ENCODE measurements at places on chromosomes 2 and 18.

- no peak for DNase-seq
Observed at GRCh38 chr2:216498070-216498378, 620 bp upstream of the RPL37A start.

DNA sequence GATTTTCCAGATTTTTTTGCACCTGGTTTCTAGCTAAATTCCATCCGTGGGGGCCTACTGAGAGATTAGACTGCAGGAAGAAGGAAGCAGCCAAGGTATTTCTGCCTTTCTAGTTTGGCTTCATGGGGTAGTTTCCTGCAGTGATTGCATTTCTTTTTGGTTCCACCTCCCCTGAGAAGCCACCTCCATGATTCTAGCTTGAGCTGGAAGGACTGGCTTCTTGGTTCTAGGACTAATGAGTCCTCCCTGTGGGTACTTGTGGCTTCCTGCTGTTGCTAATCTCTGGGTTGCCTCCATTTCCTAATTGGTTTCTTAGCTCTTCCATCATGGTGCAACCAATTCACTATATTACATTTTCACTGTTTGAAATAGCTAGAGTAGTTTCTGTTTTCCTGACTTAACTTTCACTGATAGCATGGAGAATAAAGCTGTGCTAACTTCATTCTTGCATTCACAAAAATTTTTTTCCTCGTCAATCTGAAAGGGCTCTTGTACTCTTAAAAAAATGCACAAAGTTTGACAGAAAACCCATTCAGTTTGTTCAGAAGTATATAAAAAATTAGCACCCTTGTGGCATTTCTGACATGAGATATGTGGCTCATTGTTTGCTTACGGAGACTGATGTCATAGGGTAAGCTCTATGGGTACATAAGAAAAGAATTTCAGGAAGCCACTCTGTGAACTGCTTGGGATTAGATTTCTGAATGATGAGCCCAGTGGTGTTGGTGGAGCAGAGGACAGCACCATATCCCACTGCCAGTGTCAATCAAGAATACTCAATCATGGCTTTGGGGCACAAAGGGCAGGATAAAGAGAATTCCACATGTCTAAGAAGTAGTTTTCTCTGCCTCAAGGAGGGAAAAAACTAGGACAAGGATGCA is 242.8 kb upstream of the RBMS1 start:
- no peak for DNase-seq

DNA sequence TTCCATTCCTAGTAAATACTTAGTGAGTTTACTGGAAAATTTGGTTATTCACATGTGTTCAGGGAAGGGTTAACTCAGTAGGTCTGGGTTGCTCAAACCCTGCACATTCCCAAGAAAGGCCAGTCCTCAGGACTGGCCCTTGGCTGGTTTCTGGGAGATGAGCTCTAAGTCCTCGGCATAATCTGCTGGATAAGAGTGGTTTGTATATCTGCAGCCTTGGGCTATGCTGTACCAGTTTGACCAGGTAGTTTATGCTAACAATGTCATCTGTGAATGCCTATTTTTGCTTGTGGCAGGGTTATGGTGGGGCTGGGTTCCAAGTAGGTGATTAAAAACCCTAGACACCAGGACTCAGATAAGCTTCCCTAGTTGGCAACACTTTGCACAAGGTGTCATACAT is 7.4 kb upstream of the PTH2R start:
- DNase-seq = no peak

- DNase-seq = no peak
Observed at GRCh38 chr2:74316627-74317295, 26.5 kb downstream of the SLC4A5 start.

- DNase-seq = no peak
Observed at GRCh38 chr18:45056926-45057325, 376.2 kb downstream of the SETBP1 start.
